Stimulated activated CD8-positive, alpha-beta memory T cell treated with anti-CD3 and anti-CD28 coated beads, Interleukin-15, amount 100 ng/mL, for 48 hours (primary cell): ENCODE measurements at places on chromosomes 7 and 10.
A peak's percentile ranks its signal among the peaks of the same experiment; 100 is the strongest.

GRCh38 chr10:37067576-37067975 lies 57.8 kb upstream of the ANKRD30A start:
- DNase-seq: no peak

GRCh38 chr7:54615537-54615936 lies 73.4 kb downstream of the VSTM2A start:
- DNase-seq: no peak

DNA sequence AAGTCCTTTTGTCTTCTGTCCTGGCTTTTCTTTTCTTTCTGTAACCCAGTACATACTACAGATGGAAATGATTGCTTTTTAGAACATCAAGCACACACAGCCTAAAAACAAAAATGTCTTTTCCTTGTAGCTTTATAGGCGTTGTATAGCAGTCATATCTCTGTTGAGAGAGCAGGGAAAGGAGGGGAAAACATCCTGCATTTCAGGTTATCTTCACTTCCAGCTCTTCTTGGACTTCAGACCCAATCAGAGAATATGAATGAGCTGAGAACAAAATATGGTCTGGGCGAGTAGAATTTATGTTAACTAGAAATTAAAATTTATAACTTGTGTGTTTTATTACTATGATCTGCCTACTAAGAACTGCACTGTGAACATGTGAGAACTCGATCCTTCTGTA lies 14.7 kb downstream of the TMEM60 start:
- DNase-seq: no peak

- DNase-seq: peak; percentile 4
Observed at GRCh38 chr10:47048526-47048905, 137.3 kb downstream of the PTPN20 start.

DNA sequence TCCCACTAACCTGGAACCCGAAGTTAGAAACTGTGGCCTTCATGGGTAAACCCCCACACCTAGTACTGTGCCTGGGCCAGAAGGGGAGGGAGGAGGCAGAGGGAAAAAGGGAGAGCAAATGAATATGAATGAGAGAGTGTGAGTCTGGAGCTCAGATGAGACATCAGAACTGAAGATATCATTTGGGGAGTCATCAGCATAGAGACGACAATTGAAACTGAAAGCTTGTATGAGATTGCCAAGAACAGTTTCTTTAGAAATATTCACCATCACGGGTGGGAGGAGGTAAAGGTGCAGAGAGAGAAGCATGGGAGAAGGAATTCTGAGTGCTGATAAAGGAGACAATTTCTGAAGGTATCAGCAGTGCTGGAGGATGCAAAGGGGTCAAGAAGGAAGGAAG lies 171.2 kb downstream of the GRM8 start:
- DNase-seq: no peak

- DNase-seq: no peak
Observed at GRCh38 chr7:40716052-40716451, 581.2 kb downstream of the SUGCT start.

GRCh38 chr7:117673839-117674238 lies 194.0 kb downstream of the CFTR start:
- no peak for DNase-seq

GRCh38 chr10:24279166-24279565 lies 70.2 kb downstream of the KIAA1217 start:
- no peak for DNase-seq

DNA sequence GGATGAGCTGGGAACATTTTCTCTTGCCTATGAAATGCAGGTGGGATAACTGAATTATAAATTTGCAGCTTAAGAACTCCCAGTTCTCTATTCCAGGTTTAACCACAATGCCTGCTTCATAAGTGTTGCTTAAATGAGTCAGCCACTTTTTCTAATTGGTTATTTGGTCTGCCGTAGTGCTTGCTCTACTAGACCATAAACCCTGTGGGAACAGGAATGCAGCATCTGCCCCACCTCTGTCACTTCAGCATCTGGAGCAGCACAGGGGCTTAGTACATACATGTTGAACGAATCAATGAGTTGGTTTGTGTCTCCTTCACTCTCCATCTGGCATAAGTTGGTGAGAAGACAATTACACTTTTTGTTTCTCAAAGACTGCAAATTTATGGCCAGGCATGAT lies 95.2 kb upstream of the PTER start:
- no peak for DNase-seq

DNA sequence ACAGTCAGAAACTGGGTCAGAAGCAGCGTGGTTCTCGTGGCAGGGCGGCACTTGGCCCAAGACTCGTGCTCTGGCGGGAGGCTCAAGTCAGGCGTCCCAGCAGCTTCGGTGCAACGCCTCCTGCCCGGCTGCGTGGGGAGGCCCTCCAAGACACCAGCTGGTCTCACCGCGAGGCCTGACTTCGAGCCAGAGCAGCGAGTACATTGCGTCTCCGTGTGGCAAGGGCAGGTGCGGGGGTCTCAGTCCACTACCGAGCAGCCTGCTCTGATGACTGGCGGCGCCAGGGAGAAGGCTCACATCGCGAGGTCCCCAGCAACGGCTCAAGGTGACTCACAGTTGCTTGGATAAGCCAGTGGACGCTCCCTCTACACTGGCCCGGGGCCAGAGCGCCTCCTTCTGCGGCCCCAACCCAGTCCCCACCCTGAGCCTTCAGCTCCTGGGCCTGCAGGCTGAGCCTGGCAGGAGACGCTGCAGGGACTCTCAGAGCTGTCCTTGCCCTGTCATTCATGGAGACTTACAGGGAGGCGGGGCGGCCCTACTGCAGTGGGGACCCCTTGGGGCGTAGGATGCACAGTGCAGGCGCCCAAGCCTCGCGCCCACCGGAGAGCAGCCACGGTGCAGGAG lies 41.9 kb upstream of the PRKAR1B start:
- DNase-seq: no peak

DNA sequence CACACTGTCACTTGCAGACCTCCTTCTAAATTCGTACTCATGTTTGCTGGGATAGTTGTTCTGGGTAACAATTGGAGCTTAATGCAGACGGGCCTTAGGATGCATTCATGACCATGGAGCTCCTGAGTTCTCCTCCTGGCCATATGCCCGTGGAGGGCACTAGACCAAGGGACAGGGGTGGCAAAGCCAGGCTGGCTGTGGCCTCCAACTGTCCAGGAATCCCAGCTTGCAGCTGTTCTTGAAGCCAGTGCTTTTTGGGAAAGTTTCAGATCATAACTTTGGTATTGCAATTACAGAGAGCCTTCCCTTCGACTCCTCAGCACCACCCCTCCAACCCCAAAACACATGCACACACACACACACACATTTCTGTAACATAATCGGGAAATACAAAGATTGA lies 30.6 kb downstream of the ANTXRL start:
- DNase-seq: no peak

GRCh38 chr7:19930051-19930450 lies 156.6 kb upstream of the TMEM196 start:
- DNase-seq: no peak

- no peak for DNase-seq
Observed at GRCh38 chr7:101200504-101200861, 353 bp downstream of the MOGAT3 start.

DNA sequence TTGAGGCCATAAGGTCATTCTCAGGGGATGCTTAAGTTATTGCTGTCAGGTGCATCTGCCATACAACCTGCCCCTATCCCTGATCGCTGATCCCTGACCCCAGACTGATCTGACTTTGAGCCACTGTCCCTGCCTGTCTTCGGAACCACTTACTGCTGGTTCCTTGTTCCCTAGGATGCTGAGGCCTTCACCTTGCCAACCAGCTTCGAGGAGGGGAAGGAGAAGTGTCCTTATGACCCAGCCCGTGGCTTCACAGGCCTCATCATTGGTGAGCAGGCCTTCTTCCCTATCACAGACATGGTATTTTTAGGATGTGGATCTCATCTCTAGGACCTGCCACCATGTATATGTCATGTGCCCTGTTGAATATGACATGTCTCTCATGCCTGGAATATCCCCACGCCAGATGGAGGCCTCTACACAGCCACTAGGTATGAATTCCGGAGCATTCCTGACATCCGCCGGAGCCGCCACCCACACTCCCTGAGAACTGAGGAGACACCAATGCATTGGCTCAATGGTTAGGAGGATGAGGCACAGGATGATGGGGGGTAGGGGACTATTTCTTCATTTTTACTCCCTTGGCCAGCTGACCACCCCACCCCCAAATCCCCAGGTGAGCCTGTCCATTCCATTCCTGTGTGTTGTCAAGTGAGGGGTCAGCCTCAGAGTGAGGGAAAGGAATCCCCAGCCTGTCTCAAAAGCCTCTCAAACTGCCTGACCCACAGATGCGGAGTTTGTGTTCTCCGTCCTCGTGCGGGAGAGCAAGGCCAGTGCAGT lies 9.0 kb downstream of the MRPL43 start:
- DNase-seq: no peak

DNA sequence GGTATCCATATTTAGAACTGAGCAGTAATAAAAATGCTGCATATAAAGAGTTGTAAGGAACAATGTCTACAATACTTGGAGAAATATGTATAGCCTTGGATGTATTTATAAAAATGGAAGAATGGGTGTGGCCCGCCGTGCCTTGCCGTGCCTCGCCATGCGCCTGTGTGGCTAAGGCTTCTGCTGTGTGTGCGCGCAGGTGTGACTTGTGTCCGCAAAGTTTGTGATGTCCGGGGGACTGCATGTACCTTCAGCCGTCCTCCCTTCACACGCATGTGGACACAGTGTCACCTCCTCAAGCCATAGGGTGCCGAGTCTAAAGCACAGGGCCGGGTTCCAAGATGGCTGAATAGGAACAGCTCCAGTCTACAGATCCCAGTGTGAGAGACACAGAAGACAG lies 9.8 kb downstream of the SAMD9 start:
- no peak for DNase-seq

- DNase-seq: no peak
Observed at GRCh38 chr10:28431139-28431538, 101.8 kb upstream of the WAC start.

GRCh38 chr7:41698726-41699125 lies 4.2 kb downstream of the INHBA start:
- DNase-seq: no peak

DNA sequence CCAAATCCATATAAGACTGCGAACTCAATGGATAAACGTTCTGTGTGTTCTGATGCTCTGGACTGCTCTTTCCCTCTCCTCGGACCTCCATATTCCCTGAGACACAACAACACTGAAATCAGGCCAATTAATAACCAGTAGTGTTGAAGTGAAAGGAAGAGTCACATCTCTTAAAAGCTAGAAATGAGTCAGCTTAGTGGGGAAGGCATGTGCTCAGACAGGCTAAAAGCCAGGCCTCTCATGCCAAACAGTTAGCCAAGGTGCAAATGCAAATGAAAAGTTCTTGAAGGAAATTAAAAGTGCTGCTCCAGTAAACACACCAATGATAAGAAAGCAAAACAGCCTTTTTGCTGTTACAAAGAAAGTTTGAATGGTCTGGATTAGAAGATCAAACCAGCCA lies 29.3 kb downstream of the TNS3 start:
- no peak for DNase-seq

- no peak for DNase-seq
Observed at GRCh38 chr10:44280226-44281014, 104.5 kb downstream of the CXCL12 start.

DNA sequence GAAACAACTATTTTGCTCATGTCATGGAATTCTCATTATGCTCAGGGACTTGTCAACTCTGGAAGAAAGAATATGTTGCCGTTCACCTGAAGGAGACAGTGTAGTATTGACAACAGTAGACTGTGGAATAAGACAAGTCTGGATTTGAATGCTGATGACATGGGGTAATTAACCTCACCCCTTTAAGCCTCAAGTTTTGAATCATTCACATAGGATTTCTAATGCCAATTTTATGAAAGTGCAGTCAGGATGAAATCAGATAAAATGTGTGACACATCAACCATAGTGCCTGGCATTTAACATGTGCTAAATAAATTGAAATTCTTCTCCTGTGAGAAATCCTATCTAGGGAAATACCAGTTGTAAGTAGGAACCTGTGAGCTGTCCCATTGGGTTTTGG lies 305.8 kb downstream of the KIF20B start:
- DNase-seq: no peak

DNA sequence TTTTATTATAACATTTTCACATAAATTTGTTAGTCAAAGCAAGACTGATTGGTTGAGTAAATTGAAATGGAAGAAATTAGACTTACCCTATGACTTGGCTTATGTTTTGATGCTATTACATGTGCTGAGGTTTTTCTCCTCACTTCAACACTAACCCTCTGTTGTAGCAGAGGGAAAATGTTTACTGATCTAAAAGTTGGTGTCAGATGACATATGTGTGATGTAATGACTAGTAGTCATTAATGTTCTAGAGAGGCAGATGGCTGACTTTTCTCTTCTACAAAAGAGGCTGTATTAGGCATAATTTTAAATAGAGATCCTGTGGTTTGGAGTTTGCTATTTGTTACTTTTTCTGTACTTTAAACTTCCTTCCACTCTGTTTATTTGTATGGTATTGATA lies 266.0 kb downstream of the BBS9 start:
- DNase-seq: no peak

DNA sequence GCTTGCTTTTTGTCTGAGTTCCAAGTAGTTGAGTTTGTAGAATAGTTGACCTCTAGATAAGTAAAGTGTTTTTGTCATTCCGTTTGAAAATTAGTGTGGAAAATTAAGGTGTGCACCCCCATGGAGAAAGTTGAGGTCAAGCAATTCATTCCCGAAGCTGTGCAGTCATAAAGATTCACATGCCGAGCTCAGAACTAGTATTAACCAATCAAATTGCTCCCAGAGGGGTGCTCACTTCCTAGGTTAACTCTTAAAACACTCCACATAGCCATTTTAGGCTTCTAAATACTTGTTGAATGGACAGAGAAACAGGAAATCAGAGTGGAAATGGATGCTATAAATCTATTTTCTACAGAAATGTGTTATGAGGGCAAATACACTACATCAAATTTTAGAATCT lies 638.9 kb downstream of the SUGCT start:
- DNase-seq: no peak

- DNase-seq: no peak
Observed at GRCh38 chr7:83581667-83582435, 67.1 kb downstream of the SEMA3E start.

- no peak for DNase-seq
Observed at GRCh38 chr10:63539377-63539776, 18.2 kb downstream of the REEP3 start.

- no peak for DNase-seq
Observed at GRCh38 chr10:46518028-46518725, 38.3 kb downstream of the GPRIN2 start.

DNA sequence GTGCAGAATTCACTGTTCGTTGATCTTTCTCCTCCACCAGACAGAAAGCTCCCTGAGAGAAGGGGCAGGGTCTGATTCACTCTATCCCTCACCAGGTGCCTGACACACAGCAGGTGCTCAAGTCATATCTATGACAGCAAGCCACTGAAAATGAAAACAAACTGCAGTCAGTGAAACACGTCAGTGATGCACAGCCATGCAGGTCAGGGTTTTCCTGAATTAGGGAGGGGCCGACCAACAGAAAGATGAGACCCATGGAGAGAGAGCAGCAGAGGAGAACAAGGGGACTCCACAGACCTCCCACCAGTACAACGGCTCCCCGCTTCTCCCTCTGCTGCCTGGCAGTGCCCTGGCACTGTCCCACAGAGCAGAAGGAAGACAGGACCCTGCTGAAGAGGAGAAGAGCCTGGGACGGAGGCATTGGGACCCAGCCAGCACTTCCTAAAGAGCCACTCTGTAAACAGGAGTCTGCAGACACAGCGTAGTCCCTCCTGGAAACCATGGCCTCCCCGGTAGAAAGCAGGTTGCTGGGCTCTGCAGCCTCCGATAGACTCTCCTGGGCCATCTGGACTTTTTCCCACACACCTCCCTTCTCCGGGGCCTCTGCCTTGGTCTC lies 50.3 kb downstream of the FAM53B start:
- DNase-seq: no peak

- DNase-seq: no peak
Observed at GRCh38 chr7:3712841-3713240, 411.8 kb downstream of the SDK1 start.

- no peak for DNase-seq
Observed at GRCh38 chr10:101038484-101038883, 7.5 kb downstream of the SFXN3 start.
